Mesothelial cell of epicardium (in vitro differentiated cells): ENCODE measurements at places on chromosomes 2 and 18. TPM values are rescaled to one million over a fixed set of nuclear protein-coding genes. Genes with fewer than 3 reads are reported as not detected.

KCNK3 gene
- 6.3 to 6.9 TPM (median 6.6 TPM) in 3 replicates for total RNA-seq

IL1RL2 gene
- total RNA-seq = 0.40 TPM in 1 of 3 replicates, not detected in the others

TEKT4 gene
- not detected in 3 replicates for total RNA-seq

OSR1 gene
- total RNA-seq = 23.4 to 27.8 TPM (median 26.0 TPM) in 3 replicates

IL18R1 gene
- total RNA-seq = 0.71 to 2.3 TPM (median 1.1 TPM) in 3 replicates

ATP5MC3 gene
- 171 to 172 TPM (median 172 TPM) in 3 replicates for total RNA-seq

FOXI3 gene
- total RNA-seq = 0.24 to 0.40 TPM (median 0.27 TPM) in 3 replicates

SULT1C4 gene
- total RNA-seq = 16.0 to 17.5 TPM (median 17.5 TPM) in 3 replicates

- H3K36me3 ChIP-seq = no peaks in the 10 kb centered on the region
- peaks cover 10% of the 10 kb centered on the region for H3K4me1 ChIP-seq
- no peak for DNase-seq
- H3K4me3 ChIP-seq = no peak overlapping the region
- peak overlapping the region; percentile 28 for H3K27ac ChIP-seq
Measured at GRCh38 chr18:3171631-3172030, 48.1 kb downstream of the MYOM1 start.

- no peaks in the 10 kb centered on the region for H3K4me1 ChIP-seq
- H3K27me3 ChIP-seq = no peaks in the 10 kb centered on the region
- no peak overlapping the region for H3K27ac ChIP-seq
- no peaks in the 10 kb centered on the region for H3K36me3 ChIP-seq
- no peak overlapping the region for H3K4me3 ChIP-seq
Measured at GRCh38 chr2:69694894-69695849, 46.8 kb upstream of the ANXA4 start.

GRCh38 chr2:65411056-65411795, 21.2 kb downstream of the SPRED2 start:
- H3K27me3 ChIP-seq = no peaks in the 10 kb centered on the region
- H3K27ac ChIP-seq = no peak overlapping the region
- no peak overlapping the region for H3K4me3 ChIP-seq
- no peak for DNase-seq
- no peaks in the 10 kb centered on the region for H3K36me3 ChIP-seq
- peaks cover 17% of the 10 kb centered on the region for H3K4me1 ChIP-seq

DNA sequence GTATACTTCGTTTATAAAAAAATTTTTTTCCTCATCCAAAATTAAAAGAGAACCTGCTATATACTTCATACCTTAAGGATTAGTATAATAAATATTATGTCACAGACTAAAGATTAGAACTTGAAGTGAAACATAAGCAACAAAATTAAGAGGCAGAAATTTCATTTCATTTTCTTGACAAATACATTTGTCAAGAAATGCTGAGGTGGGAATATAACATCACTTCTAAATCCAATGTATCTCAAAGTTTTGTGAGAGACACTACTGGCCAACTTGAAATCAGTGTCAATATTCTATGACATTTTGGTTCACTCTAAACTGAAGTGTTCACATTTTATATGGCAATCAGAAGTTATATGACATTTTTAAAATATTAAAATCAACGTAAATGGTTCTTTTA, 43.8 kb downstream of the SCRN3 start:
- H3K36me3 ChIP-seq = peaks cover 6% of the 10 kb centered on the region
- no peaks in the 10 kb centered on the region for H3K27me3 ChIP-seq
- H3K4me3 ChIP-seq = no peak overlapping the region
- DNase-seq = no peak
- H3K27ac ChIP-seq = no peak overlapping the region

DNA sequence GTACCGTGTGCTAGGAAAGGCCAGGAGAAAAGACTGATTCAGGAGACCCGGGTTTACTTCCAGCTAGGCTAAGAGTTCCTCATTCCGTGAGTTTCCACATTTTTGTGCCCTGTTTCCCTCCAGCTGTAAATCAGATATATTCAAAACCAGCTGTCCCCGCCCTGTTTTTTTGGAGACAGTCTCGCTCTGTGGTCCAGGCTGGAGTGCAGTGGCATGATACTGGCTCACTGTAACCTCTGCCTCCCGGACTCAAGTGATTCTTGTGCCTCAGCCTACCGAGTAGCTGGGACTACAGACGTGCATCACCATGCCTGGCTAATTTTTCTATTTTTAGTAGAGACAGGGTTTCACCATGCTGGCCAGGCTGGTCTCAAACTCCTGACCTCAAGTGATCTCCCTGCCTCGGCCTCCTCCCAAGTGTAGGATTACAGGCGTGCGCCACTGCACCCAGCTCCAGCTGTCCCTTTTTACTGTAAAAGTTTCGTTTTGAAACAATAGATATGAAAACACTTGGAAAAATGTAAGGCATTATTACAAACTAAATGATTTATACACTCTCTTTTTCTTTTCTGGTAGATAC, 112.8 kb upstream of the SEC11C start:
- H3K27me3 ChIP-seq = no peaks in the 10 kb centered on the region
- H3K4me3 ChIP-seq = no peak overlapping the region
- no peak for DNase-seq
- no peaks in the 10 kb centered on the region for H3K36me3 ChIP-seq

DNA sequence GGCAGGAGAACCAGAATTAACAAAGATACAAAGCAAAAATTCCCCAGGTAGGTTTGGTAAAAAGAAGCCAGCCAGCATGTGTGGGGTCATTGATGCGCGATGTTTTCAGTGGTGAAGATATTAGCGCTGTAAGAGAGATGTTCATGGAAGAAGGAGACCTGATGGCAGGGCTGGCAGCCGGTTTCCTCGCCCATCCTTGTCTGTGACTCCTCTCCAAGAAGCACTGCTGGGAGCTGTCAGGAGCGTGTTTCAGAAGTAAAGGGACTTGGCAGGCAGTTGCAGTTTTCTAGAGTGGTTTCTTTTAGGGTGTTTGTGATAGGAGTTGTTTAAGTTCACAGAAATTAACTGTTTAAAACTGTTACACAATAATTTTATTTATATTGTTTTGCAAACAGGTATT, 24.6 kb downstream of the TAF1B start:
- H3K4me3 ChIP-seq = no peak overlapping the region
- no peaks in the 10 kb centered on the region for H3K4me1 ChIP-seq
- DNase-seq = no peak
- H3K36me3 ChIP-seq = peaks cover 32% of the 10 kb centered on the region
- H3K27me3 ChIP-seq = no peaks in the 10 kb centered on the region

DNA sequence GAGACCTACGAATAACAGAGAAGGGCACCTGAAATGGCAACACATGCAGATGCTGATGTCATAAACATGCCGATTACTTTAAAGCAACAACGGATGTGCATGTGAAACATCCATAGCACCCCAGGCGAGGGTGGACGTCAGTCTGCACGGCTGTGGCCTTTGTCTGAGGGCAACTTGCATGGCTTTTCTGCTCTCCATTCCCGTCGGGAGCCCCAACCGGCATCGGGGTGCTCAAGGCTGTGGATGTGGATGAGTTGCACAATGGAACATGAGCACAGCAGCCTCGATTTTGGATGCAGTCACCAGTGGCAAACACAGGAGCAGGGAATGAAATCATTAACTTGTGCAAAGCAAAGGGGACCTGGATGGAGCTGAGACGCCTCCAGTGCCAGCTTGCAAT, 298.2 kb upstream of the SALL3 start:
- peaks cover 9% of the 10 kb centered on the region for H3K27me3 ChIP-seq
- no peak overlapping the region for H3K27ac ChIP-seq
- H3K4me1 ChIP-seq = no peaks in the 10 kb centered on the region
- no peak for DNase-seq
- no peaks in the 10 kb centered on the region for H3K36me3 ChIP-seq

DNA sequence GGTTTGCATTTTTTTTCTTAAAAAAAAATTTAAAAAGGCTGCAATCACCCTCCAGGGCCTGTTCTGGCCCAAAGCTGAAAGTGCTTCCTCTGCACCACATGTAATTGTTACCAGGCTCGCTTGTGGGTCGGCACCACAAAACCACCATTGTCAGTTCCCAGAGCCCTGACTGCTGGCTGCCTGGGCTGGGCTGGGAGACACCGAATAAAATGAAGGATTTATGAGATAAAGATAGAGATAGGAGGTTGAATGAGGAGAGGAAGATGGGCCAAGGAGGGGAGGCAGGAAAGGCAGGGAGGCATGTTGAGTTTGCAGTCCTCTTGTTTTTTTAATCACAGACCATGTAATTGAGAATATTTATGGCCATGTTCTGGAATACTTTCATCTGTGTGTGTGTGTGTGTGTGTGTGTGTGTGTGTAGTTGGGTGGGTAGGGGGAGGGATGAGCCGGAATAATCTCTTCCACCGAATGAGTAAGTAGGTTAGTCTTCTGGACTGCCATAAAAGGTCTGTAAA, 14.7 kb downstream of the NRP2 start:
- peaks cover 91% of the 10 kb centered on the region for H3K4me1 ChIP-seq
- no peaks in the 10 kb centered on the region for H3K36me3 ChIP-seq
- peak; percentile 48 for DNase-seq
- no peak overlapping the region for H3K4me3 ChIP-seq

GRCh38 chr2:201407265-201407664, 44.0 kb downstream of the TRAK2 start:
- DNase-seq = no peak
- H3K36me3 ChIP-seq = peaks cover 12% of the 10 kb centered on the region
- peak overlapping the region; percentile 39 for H3K4me3 ChIP-seq
- H3K4me1 ChIP-seq = peaks cover 53% of the 10 kb centered on the region
- no peaks in the 10 kb centered on the region for H3K27me3 ChIP-seq

GRCh38 chr2:215966951-215967350, 46.4 kb downstream of the MREG start:
- DNase-seq = no peak
- peaks cover 4% of the 10 kb centered on the region for H3K36me3 ChIP-seq
- peak overlapping the region; percentile 4 for H3K27ac ChIP-seq
- H3K27me3 ChIP-seq = no peaks in the 10 kb centered on the region
- H3K4me1 ChIP-seq = peaks cover 19% of the 10 kb centered on the region

DNA sequence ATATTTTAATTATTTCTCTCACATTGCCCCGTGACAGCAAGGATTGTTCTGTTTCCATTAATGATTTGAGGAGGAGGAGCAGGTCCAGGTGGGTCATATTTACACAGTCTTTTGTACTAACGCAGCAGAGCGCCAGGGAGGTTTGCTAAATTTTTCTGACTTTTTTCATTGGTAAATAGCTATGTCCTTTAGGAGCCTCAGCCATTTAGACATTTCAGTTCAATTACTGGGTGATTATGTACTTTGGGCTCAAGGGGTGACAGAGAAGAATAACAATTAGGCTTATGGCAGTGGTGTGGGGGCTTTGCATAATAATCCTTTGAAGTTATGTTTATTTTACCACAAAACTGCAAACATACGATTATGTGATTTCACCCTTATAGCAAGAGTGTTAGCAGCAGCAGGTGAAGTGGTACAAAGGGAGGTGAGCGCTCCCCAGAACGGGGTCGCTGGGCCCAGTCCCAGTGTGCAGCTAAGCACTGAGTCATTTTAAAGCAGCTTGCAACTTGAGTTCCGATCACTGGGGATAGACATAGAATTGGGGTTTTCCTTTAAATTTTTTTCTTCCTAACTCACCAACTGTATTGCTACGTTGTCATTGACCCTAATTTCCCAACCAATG, 80.3 kb downstream of the TSHZ1 start:
- no peak overlapping the region for H3K27ac ChIP-seq
- H3K27me3 ChIP-seq = no peaks in the 10 kb centered on the region
- H3K4me3 ChIP-seq = no peak overlapping the region
- peaks cover 40% of the 10 kb centered on the region for H3K36me3 ChIP-seq
- DNase-seq = no peak
- no peaks in the 10 kb centered on the region for H3K4me1 ChIP-seq

DNA sequence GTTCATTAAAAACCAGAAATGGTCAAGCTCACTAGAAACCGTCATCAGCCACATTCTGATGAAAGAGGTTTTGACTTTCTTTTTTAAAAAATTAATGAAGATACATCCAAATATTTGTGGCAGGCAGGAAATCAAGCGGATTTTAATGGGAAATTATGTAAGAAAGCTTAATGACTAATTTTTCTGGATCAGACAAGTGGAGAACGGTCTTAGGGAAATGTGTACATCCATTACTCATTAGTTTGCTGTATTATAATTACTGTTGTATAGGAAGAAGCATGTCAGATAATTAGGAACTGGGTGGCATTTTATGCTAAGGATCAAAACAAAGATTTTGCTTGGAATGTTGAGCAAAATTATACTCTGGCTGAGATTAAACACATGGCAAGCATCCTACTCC, 39.4 kb downstream of the AGAP1 start:
- no peak overlapping the region for H3K27ac ChIP-seq
- peaks cover 8% of the 10 kb centered on the region for H3K4me1 ChIP-seq
- DNase-seq = no peak
- peaks cover 2% of the 10 kb centered on the region for H3K36me3 ChIP-seq
- H3K4me3 ChIP-seq = no peak overlapping the region

DNA sequence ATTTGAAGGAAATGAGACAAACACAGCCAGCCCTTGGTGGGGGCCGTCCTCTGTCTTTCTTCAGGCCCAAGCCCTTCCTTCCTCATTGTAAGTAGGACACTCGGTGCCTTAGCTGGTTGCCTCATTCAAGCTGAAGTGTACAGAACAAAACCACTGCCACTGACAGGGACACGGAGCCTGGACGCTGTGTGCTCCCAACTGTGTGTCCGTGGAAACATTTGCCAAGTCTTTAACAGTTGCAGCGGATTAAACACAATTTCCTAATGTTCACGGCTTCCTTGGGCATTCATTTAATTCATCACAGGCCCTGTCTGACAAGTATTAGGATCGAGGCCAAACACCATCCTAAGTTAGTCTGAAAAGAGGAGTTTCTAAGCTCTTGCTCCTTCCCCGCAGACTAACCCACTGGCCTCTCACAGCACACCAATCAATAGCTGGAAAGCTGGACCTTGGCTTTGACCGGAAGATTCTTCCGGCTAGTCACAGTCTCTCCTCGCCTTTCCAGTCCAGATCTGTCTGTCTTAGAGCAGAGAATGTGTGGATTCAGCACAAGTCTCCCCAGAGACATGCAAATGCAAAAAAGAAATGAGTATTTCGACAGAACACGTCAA, 68.7 kb upstream of the ACSL3 start:
- no peak overlapping the region for H3K27ac ChIP-seq
- peaks cover 30% of the 10 kb centered on the region for H3K4me1 ChIP-seq
- H3K27me3 ChIP-seq = no peaks in the 10 kb centered on the region
- no peaks in the 10 kb centered on the region for H3K36me3 ChIP-seq
- DNase-seq = no peak
- no peak overlapping the region for H3K4me3 ChIP-seq

DNA sequence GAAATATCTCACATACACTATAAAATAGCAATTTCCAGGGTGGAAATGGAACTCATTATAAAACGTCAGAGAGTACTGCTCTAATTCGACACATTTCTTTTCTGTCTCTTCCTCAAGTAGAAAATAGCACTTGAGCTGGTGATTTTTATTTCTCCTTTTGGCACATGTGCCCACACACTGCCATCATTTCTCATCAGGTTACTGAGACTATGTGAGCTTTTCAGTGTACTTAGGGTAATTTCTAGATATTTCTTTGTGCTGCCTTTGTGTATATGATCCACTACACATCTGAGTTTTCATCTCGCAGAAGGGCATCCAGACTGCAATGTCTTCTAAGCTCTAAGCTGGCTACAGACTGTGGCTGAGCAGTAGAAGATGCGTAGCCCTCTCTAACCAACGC, 62.1 kb upstream of the PGAP1 start:
- no peak overlapping the region for H3K4me3 ChIP-seq
- H3K4me1 ChIP-seq = peaks cover 22% of the 10 kb centered on the region
- no peaks in the 10 kb centered on the region for H3K36me3 ChIP-seq
- H3K27me3 ChIP-seq = no peaks in the 10 kb centered on the region
- peak overlapping the region; percentile 96 for H3K27ac ChIP-seq

GRCh38 chr2:127611076-127611925, 34.7 kb upstream of the GPR17 start:
- H3K4me1 ChIP-seq = no peaks in the 10 kb centered on the region
- H3K4me3 ChIP-seq = no peak overlapping the region
- no peak for DNase-seq
- no peaks in the 10 kb centered on the region for H3K36me3 ChIP-seq
- H3K27me3 ChIP-seq = no peaks in the 10 kb centered on the region
- no peak overlapping the region for H3K27ac ChIP-seq
